Bladder microvascular endothelial cell (primary cell): ENCODE measurements at places on chromosomes 1 and 21. TPM values are rescaled to one million over a fixed set of nuclear protein-coding genes. Genes with fewer than 3 reads are reported as not detected.

TMPRSS15 gene
- total RNA-seq, result not detected in 2 replicates

ACP6 gene
- total RNA-seq, result 1.8 and 3.4 TPM in 2 replicates

KRTAP12-2 gene
- total RNA-seq, result not detected in 2 replicates

KCNJ15 gene
- 1.1 and 1.4 TPM in 2 replicates for total RNA-seq

RSPH1 gene
- total RNA-seq, result not detected in 2 replicates
